ENCODE measurements at places on chromosomes 4 and X. TPM values are rescaled to one million over a fixed set of nuclear protein-coding genes. Genes with fewer than 3 reads are reported as not detected.
A peak's percentile ranks its signal among the peaks of the same experiment; 100 is the strongest.

GLUD2 gene
- total RNA-seq = 0.14 TPM

GRCh38 chrX:7159149-7159861 lies 11.4 kb upstream of the PUDP start:
- no peak for DNase-seq

DNA sequence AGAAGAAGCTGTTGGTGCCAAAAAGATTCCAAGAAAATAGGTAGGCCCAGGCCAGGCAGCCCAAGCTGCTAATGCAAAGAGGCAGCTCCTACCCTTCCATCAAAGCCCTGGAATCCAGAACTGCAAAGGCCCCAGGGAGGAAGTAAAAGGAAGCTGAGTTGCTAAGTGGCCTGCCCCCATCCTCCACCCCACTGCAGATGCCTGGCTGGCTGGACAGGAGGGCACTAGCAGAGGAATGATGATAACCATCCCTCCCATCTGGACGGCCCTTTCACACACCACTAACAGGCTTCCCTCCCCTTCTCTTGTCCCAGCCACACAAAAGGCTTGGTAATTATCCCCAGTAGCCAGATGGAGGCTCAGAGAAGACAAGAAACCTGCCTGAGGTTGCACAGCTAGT lies 32.4 kb upstream of the PJA1 start:
- DNase-seq = no peak

GRCh38 chr4:792626-793092 lies 33.3 kb downstream of the CPLX1 start:
- DNase-seq = no peak

- no peak for DNase-seq
Observed at GRCh38 chr4:173119818-173120217, 48.8 kb upstream of the GALNT7 start.

DNA sequence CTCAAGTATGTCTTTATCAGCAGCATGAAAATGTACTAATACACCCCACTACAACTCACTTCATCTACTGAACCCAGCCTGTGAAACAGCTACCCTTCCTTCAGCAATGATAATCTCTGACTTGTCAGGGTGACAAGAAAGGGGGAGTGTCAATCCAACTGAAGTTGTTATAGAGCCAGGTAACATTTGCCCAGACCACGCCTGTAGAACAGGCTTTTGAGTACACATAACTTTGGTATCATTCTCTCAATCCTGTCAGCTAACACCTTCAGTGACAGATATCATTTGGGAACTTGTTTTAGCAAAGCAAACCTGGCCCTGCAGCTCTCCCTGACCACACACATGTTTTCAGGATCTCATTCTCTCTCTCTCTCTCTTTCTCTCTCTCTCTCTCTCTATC lies 592.2 kb downstream of the SMARCA1 start:
- no peak for DNase-seq

DNA sequence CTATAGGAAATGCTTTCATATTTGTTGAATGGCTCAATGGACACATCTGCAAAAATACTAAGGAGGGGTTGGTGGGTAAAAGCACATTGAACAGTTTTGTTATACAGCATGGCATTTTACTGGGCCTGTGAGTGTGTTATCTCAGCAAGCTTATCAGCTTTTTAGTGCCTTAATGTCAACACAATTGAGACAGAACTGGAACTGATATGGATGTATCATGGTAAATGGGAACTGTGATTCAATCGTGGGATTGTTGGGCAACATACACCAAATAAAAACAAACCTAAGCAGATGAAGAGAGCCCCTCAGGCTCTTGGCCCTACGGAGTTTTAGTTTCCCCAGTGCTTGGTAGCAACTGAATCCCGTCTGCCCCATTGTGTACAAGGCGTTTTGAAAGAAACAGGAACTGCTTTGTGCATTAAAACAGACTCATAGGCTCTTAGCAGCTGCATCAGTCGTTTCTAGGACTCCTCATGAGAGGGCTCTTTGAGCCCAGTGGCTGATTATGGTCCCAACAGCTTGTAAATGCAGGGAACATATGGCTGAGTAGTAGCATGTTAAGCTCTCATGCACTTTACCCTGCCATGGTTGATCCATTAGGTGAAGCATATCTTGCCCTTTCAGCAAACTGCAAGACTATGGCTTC lies 7.3 kb downstream of the GPR119 start:
- no peak for DNase-seq

LDB2 gene
- total RNA-seq = 1.4 TPM

BEX1 gene
- total RNA-seq = not detected

- DNase-seq = no peak
Observed at GRCh38 chr4:98305576-98305975, 44.4 kb downstream of the RAP1GDS1 start.

ADH4 gene
- total RNA-seq = not detected

GPM6B gene
- not detected for total RNA-seq

DNA sequence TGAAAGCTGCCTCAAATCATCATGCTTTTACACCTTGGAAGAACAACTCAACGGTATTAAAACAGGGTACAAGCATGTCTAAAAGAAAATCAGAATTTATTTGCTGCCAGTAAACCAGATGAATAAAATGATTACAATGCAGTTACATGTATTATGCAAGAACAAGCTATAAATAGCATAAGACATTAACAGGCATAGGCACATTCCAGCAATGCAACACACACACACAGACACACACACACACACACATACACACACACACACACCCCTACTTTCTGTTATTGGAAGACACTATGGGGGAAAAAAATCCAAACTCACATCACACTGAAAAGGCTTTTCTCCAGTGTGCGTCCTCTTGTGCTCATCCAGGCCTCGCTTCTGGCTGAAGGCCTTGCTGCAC lies 212.5 kb downstream of the PRDM5 start:
- no peak for DNase-seq

DNA sequence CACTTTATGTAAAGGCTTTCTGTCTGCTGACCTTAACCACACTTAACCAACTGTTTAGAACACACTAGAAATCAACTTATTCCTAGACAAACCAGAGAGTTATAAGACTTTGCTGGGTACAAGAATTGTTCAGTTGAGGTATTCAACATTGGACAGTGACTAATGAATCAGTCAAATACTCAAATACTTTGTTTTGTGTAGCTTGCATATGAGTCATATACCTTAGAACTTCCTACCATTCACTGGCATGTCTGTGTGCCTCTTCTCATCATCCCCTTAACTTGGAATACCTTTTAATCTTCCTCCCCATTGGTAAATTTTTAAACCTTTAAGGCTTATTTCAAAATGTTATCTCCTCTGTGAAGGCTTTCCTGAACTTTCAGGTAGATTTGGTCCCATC lies 708.8 kb upstream of the GRIA3 start:
- no peak for DNase-seq

GRCh38 chr4:81136161-81136905 lies 78.7 kb downstream of the PRKG2 start:
- no peak for DNase-seq

GRCh38 chrX:130103605-130104004 lies 6.7 kb downstream of the ELF4 start:
- DNase-seq = no peak

GRCh38 chr4:135966936-135967335 lies 1565.4 kb downstream of the PCDH18 start:
- DNase-seq = no peak

GRCh38 chrX:13605611-13606010 lies 36.2 kb downstream of the EGFL6 start:
- DNase-seq = no peak

CENPVL3 gene
- total RNA-seq = not detected

YTHDC1 gene
- 91.7 TPM for total RNA-seq

- DNase-seq = no peak
Observed at GRCh38 chrX:39779952-39780783, 317.6 kb downstream of the BCOR start.

DNA sequence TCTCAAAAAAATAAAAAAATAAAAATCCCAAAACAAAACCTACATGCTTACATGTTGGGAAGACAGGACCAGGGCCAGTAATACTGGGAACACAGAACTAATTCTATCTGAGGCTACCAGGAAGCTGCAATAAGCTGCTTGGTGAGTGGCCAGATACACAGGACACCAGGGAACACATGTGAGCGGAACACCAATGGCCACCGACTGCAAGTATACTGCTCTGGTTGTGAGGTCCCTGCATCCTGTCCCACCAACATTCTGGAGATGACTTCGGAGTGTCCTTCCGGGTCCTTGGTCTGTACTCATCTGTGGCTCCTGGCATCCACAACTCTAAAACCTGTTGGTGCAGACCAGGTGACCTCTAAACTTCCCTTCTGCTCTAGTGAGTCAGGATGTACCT lies 2.7 kb downstream of the TNIP2 start:
- DNase-seq = peak; percentile 5

ARHGEF9 gene
- total RNA-seq = 21.6 TPM

DNA sequence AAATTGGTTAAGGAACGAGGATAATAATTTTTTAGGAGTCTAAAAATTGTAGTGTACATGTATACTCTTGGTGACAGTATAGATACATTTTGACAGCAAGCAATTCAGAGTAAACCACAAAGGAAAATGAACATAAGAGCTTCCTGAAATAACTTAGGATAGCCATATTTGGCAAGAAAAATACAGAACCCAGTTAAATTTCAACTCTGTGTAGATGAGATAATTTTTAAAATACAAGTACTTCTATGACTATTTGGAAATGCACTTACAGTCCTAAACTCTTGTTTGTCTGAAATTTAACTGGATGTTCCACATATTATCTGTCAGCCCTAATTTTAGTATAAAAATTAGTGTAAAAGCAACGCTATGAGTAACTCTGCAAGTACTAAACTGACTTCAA lies 124.4 kb upstream of the PCDH18 start:
- DNase-seq = no peak

DNA sequence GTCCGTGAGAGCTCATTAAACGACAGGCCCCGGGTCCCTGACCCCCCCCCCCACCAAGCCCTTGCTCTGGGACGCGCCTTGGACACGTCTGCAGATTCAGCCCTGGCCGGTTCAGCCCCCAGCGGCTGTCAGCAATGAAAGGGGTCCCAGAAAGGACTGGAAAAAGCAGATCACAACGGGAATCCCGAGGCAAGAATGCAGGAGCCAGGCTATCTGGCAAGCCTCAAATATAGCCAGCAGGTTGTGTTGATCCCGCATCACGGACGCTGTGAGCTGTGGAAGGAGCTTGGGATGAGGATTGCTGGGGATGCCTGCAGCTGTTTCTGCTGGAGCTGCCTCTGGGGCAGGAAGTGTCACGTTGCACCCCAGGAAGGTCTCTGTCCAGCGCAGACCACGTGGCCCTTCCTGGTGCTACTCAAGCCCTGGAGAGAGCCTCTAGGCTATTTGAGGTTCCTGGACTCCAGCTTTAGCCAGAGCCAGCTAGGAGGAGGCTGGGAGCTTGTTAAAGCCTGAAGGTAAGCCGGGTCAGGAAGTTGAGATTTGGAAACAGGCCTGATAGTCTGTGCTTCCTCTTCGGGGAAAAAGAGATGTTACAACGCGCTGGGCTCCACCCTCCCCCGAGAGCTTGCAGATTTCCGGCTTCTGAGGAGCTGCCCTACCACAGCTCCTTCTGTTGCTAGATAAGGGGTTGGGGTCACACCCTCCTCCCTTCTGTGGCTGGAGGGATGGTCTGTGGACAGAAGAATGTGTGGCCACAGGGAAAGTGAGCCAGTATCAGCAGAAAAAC lies 19.3 kb upstream of the CSF2RA start:
- DNase-seq = peak; percentile 80

AFAP1 gene
- total RNA-seq = 9.1 TPM

GRCh38 chr4:109914322-109914721 lies 1.6 kb downstream of the EGF start:
- no peak for DNase-seq
